ENCODE measurements at places on chromosomes 3 and 15. TPM values are rescaled to one million over a fixed set of nuclear protein-coding genes. Genes with fewer than 3 reads are reported as not detected.

Gene PLIN1
- total RNA-seq: not detected

Gene TBCCD1
- 16.0 TPM for total RNA-seq

Gene ADCY5
- 0.99 TPM for total RNA-seq

- peak; percentile 63 for DNase-seq
Observed at GRCh38 chr3:128619146-128619890, 31.3 kb downstream of the RPN1 start.

GRCh38 chr3:34131091-34131490, 332.7 kb downstream of the PDCD6IP start:
- no peak for DNase-seq

GRCh38 chr3:149553781-149554451, 79.4 kb downstream of the TM4SF4 start:
- no peak for DNase-seq

DNA sequence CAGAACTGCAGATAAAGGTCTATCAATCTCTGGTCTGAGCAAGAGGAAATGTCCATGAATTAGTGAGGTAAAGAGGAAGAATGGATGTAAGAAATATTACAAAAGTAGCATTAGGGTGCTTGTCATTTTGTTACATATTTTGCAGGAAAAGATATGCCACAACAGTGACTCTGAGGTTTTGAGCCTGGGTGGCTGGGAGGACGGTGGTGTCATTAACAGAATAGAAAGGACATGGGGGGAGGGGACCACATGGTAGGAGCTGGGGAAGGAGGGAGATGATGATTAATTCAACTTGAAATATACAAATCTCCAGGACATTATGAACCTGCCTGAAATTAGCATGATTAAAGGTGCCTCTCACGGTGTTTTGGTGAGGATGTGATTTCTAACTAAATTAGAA, 245.5 kb upstream of the MDFIC2 start:
- no peak for DNase-seq

DNA sequence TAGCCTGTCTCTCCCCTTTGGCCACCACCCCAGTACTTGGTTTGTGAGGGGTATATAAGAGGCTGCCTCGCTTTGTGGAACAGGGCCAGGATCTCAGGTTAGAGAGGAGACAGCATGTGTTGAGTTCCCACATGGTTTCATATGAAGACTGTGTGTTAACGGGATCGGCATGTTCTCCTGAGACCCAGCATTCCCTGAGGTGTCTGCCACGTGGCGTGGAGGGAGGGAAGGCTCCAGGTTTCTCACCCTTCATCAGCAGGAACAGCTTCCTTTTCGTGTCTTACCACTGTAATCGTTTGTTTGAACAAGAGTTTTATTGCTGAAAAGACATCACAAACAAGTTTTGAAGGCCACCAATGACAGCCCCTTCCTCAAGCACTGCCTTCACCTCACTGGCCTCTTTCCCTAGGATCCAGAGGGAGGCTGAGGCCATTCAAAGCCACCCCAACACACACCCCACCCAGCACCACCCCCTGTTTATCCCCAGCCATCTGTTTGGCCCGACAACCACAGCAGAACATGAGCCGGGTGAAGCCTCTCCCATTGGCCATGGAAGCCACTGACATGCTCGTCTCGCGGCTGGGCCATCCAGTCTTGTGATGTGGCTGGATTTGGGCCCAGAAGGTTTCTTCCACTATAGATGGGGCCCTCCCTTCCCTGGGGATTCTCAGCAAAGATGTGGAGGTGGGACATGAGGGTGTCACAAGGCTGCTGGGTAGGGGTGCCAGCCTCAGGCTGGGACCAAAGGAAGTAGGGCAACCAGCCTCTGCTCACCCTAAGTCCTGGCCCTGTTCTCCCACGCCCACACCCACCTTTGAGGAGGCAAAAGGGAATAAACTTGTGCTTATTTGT, 10.0 kb downstream of the BHLHE40 start:
- DNase-seq: peak; percentile 21

- no peak for DNase-seq
Observed at GRCh38 chr3:10310578-10310977, 10.3 kb downstream of the SEC13 start.
